ENCODE measurements at places on chromosomes 2 and 18.
A peak's percentile ranks its signal among the peaks of the same experiment; 100 is the strongest.

GRCh38 chr2:51484605-51485004, 452.7 kb upstream of the NRXN1 start:
- no peak for DNase-seq

- DNase-seq: no peak
Measured at GRCh38 chr18:36522509-36522908, 225.0 kb downstream of the FHOD3 start.

DNA sequence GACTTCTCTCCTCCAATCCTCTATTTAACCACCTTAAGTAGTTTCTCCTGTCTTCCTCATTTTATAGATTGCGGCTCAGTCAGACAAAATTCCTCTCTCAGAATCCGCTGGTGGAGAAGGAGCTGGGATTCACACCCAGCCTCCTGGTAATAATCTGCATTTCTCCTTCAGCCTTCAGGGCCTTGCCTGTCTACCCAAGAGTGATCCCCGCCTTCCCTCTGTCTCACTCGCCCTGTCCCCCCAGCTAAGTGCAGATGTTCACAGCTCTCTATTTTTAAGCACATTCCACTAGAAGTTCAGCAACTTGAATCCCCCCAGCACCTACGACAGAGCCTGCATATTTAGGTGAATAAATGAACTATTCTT, 212.5 kb upstream of the HAAO start:
- no peak for DNase-seq

- DNase-seq: peak; percentile 71
Measured at GRCh38 chr2:64327510-64328414, 126.2 kb upstream of the LGALSL start.

DNA sequence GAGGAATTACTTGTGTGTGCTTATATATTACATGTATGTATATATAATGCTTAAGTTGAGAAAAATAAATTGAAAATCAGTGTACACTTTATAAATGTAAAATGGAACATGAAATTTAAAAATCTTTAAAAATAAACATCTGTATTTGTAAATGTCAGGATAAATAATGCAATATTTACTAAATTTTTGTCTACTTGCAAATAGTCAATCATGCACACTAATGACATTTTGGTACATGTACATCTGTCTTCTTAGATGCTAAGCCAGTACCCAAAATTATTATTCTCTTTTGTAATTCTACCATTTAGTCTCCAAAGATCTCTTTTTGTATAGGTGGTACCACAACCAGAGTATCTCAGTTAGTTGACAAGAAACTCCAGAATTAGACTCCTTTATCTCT, 96.4 kb upstream of the SCN1A start:
- no peak for DNase-seq

All from GM12865 (cell line).